ENCODE measurements at places on chromosomes 5 and 9.

DNA sequence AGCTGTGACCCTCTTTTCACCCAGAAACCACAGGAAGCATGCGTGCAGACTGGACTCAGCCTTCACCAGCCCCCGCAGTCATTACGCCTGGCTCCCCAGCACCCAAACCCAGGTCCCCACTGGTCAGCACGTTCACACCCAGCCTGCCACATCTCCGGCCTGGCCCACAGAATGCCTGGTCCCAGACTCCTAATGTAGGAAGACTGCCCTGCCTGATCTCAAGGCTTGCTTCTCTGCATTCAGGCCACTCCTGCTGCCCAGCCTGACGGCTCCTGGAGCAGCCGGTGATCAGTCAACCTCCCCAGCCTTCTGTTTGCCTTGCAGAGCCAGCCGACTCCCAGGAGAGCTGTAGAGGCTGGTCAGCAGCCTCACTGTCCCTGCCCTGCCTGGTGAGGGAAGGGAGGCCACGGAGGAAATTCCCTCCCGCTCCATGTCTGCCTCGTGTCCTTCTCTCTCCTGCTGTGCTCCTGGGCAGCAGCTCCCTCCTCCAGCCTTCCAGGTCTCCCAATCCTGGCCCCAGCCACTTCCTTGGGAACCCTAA is 25.4 kb downstream of the ADAMTS2 start:
- DNase-seq: no peak

- no peak for DNase-seq
Observed at GRCh38 chr5:124110942-124111341, 599.0 kb downstream of the CSNK1G3 start.

DNA sequence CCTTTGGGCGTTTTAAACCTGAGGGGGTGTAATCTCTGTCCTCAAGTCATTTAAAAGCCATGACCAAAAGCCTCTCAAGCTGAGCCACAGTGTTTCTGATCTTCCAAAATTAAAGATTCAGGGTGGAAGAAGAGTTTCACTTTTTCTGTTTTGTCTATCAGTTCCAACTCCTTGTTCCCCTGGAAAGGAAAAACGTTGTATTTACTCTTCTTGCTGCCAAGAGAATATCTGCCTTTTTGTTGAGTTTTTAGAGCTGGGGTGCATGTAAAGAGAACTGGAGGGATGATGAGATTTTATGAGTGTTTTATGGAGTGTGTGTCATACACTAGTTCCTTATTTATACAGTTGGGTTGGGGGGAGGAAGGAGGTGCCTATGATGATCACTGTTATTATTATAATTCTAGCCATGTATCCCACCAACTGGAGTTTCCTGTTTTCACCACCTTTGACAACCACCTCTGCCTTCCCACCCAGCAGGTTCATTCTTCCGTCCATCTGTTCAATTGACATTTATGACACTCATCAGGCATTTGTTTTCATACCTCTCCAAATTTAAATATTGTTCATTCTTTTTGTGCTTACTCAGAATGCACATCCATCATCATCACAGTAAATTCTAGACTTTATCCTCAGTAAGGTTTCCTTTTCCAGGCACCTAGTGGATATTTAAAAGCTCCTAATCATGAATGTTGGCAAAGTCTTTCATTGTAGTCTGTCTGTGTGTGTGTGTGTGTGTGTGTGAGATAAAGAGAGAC is 97.9 kb upstream of the MPDZ start:
- no peak for DNase-seq

- no peak for DNase-seq
Observed at GRCh38 chr5:45113726-45114125, 305.0 kb downstream of the MRPS30 start.

- DNase-seq: no peak
Observed at GRCh38 chr9:86281593-86282076, 703 bp downstream of the ISCA1 start.

DNA sequence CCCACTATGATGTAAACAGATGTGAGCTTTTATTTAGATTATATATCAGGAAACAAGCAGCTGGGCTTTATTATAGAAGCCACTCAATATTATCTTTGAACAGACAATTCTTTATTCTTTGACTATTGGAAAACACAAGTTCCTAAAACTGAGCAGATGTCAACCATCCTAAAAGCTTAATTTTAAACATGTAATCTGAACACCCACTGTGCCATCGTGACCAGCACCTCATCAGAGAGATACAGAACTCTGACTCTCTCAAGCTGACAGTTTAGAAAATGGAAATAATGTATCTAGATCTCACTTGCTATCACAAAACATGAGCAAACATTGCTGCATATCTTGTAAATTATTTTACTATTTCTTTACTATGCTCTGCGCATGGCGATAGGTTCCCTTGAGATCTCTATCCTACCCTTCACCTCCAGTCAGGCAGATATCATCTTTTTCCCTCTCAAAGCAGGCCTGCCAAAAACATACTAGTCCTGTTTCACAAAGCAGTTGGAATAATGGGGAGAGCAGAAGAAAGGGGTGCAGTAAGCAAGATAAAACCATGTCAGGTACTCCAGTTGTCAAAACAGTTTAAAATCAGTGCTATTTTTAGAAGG is 151.0 kb downstream of the KIAA0825 start:
- DNase-seq: no peak

- DNase-seq: no peak
Observed at GRCh38 chr5:143793249-143793648, 18.7 kb upstream of the HMHB1 start.

GRCh38 chr5:136028782-136029742 is at the start of gene TGFBI:
Gene TGFBI, plus strand, starts transcription at chr5:136028988. Its CDS starts 68 bp downstream, at chr5:136029056.
- no peak for DNase-seq

DNA sequence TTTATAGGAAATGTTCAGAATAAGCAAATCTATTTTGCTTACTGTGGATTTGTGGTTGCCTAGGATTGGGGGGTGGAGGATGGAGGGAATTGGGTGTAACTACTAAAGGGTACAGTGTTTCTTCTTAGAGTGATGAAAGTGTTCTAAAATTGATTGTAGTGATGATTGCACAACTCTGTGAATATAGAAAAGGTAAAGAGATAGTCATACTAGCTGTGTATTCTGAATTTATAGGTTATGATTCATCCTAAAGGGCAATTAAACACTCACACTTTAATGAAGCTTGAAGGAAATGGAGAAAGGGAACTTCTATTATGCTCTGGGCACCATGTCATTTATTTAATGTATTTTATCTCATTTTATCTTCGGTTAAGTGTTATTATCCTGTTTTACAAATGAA is 9.9 kb downstream of the TXNDC8 start:
- no peak for DNase-seq

GRCh38 chr9:29211580-29212396 is 1638.5 kb upstream of the C9orf72 start:
- no peak for DNase-seq
